ENCODE measurements at places on chromosomes 4 and X. TPM values are rescaled to one million over a fixed set of nuclear protein-coding genes. Genes with fewer than 3 reads are reported as not detected.

GRIPAP1 gene
- 23.3 TPM for total RNA-seq

C4orf50 gene
- not detected for total RNA-seq

TMEM271 gene
- not detected for total RNA-seq

ARMCX2 gene
- 66.4 TPM for total RNA-seq

CHIC2 gene
- total RNA-seq = 35.3 TPM
